Caudate nucleus (tissue), 63 donors: ENCODE measurements at places on chromosomes 12 and 14.

DNA sequence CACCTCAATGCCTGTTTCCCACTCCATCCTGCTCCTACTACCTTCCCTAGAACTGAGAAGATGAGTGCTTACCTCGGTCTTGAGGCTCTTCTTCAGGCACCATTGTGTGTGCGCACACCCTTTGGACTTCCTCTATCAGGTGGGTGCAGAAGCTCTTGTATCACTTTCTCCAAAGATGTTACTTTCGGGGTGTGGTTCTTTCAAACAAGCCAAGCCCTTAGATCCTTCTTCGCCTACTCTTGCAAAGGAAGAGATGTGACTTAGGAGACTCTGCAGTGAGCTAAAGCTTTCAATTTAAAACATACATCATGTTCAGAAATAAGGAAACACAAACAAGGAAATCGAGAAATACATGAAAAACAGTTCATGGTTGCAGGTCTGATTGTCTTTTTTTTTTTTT lies at the start of gene CLEC4C:
Gene CLEC4C (minus strand): TSS at position 130 of the 400 bp plus-strand sequence. CDS start 27 bp downstream, at position 103.
- DNase-seq: no peak

- no peak for DNase-seq
Observed at GRCh38 chr12:78191611-78192010, 360.9 kb downstream of the NAV3 start.

- DNase-seq: no peak
Observed at GRCh38 chr14:35458442-35458841, 53.9 kb upstream of the NFKBIA start.

DNA sequence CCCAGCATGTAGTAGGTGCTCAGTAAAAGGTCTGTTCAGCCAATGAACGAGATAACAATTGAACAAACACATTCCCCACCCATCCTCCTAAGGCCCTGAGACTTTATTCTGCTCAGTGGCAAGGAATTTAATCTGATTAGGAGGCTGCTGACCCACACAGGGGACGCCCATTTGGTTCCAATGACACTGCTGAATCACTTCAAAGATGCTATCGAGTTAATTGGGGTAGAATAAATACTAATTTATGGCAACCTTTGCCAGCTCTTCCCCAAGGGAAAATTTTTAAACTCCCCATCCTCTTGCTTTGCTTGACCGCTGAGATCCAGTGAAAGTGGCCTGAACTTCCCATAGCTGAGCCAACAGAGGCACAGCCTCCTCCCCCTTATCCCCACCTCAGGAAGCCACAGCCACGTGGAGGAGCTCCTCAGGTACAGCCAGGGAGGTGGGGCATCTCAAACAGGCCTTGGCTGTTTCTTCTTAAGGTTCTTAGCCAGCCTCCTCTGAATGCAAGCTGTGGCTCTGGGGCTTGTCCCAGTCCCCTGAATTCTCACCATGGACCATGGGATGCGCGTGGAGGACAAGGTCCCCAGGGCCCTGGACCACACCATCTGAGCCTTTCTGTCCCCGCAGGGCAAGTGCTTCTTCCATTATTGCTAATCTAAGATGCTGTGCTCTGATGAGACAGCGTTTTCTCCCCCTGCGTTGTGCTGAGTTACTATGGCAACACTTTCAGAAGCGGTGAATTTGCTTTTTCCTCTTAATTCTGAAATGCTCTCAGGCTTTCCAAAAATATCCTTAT lies 26.7 kb downstream of the C14orf132 start:
- no peak for DNase-seq

DNA sequence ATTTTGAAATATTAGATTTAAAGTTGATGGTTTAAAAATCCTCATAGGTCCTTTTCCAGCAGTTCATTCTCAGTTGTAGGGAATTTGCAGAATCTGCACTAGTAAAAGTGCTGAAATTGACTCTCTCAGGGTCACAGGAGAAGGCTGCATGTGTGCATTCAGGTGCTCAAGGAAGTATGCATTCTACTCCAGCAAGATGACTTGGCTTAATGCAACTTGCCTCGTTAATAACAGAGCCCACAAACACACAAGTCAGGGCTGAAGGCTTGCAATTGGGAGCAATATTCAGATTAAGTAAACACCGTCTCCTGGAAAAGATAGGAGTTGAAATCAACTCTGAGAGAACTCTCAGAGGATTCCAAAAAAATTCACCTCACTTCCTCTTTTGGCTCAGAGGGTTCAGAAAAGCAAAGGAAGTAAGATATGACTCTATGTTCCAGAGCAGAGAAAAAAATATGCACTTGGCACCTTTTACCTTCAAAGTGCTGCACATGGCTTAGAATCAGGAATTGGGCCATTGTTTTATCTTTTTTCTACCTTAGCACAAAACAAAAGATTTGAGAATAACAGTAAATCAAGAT lies 406.3 kb upstream of the DCN start:
- no peak for DNase-seq

- DNase-seq: no peak
Observed at GRCh38 chr14:104864267-104865080, 594 bp upstream of the CEP170B start.

GRCh38 chr12:61251076-61251475 lies 1009.1 kb upstream of the USP15 start:
- DNase-seq: no peak
